ENCODE measurements at places on chromosomes 6 and 20.

DNA sequence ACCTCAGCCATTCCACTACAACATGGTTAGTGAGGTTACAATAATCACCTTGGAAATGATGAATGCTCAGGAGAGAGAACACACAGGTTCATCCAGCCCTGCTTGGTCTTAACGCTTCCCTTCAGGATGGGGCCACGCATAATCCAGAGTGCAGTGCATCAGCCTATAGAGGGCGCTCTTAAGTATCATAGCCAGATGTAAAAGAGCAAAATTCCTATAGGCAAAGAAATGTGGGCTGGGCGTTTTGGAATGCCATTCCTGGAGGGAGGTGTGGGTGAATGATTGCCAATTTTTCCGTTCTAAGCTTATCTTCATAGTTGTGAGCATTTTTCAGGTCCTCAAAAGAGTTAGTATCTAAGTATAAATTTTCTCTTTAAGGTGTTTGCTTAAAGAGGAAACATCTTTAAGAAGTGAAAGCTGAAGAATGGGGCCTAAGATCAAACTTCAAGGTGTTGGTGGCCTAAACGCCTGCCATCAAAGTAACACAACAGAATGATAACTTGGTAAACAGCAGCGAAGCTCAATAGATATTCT, 1.8 kb downstream of the RIPOR2 start:
- DNase-seq = no peak

DNA sequence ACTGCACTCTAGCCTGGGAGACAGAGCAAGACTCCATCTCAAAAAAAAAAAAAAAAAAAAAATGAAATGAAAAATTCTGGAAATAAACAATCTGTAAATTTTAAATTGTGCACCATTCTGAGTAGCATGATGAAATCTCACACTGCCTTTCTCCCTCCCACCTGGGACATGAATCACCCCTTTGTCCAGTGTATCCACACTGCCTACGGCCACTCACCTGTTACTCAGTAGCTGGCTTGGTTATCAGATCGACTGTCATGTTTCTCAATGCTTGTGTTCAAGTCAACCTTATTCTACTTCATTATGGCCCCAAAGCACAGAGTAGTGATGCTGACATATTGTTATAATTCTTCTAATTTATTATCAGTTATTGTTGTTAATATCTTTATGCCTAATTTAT, 58.7 kb upstream of the MTHFD1L start:
- DNase-seq = no peak

DNA sequence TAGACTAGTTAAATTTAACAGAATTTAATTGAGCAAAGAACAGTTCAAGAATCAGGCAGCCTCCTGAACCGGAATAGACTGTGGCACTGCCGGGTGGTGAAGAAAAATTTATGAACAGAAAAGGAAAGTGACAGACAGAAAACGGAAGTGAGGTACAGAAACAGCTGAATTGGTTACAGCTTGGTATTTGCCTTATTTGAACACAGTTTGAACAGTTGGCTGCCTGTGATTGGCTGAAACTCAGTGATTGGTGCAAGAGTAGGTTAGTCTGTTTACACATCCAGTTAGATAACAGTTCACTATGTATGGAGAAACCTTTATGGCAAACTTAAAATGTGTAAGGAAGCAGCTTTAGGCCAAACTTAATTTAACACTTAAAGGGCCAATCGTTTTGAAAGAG, 116.0 kb upstream of the CITED2 start:
- no peak for DNase-seq

- DNase-seq = no peak
These were observed 1.8 kb downstream of the NKX2-2 start for GRCh38 chr20:21511850-21512633.

- no peak for DNase-seq
These were observed 571.4 kb downstream of the EPHA7 start for GRCh38 chr6:92847988-92848387.

- DNase-seq = no peak
These were observed 179.8 kb downstream of the HAO1 start for GRCh38 chr20:7760247-7761031.

Data from stimulated activated CD4-positive, alpha-beta T cell treated with anti-CD3 and anti-CD28 coated beads, Interleukin-1b, Interleukin-23, amount 100 ng/mL, for 4 hours (primary cell).